H54 (cell line): ENCODE measurements at places on chromosomes 7 and 10.

- DNase-seq: no peak
Measured at GRCh38 chr7:29173458-29173857, 21.1 kb upstream of the CHN2 start.

- no peak for DNase-seq
Measured at GRCh38 chr7:15652776-15653290, 33.6 kb downstream of the MEOX2 start.

DNA sequence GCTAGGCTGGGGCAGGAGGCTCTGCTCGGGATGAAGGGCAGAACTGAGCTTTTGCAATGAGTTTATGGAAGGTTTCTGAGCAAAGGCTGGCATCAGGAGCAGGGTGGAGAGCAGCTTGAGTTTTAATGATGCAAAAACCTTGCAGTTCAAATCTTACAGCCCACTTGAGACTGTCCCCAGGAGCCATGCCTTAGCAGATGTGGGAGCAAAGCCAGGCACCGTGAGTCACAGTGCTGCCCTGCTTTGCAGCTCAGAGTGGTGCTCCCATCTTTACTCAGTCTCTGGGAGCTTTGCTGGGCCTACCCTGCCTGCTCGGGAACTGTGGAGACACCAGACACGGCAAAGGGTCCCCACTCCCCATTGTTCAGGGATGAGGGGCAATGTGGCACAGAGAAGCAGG lies 122.4 kb upstream of the NPS start:
- DNase-seq: no peak

DNA sequence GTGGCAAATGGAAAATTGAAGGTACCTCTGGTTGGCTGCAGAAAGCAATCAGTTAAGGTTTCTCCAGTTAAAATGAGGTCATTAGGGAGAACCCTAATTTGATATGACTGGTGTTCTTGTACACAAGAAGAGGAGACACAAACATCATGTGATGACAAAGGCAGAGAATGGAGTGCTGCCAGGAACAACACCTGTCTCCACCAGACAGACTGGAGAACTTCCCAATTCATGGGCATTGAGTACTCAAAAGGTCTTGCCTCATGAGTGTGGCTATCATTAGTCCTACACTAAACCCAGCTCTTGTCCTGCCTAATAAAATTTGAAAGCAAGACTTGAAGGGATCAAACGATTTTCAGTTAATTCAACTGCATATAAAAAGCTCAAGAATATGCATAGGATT lies 152.6 kb downstream of the PTPN20 start:
- no peak for DNase-seq

DNA sequence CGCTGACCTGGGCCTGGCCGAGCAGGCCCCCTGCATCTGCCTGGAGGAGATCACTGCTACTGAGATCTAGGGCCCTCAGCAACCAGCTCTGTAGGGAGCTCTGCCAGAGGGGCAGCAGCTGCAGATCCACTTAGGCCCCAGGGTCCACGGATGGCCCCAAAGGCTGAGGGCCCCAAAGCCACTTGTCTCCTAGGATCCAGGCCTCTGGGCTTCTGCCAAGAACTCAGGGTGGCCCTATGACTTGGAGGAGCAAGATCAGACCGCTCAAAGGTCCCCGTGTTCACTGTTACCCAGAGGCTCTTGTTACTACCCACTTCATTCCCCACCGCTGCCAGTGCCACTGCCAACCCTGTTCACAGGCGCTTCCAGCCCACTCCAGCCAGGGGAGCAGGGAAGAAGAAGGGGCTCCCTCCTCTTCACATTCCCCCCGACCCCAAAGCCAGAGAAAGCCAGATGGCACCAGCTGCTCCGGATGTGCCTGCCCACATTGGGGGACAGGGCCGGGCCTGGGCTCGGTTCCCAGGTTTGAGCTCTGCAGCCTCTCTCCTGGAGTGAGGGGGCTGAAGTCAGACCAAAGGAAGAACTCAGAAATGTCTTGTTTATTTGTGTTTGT lies 7.6 kb downstream of the LZTS2 start:
- DNase-seq: no peak

DNA sequence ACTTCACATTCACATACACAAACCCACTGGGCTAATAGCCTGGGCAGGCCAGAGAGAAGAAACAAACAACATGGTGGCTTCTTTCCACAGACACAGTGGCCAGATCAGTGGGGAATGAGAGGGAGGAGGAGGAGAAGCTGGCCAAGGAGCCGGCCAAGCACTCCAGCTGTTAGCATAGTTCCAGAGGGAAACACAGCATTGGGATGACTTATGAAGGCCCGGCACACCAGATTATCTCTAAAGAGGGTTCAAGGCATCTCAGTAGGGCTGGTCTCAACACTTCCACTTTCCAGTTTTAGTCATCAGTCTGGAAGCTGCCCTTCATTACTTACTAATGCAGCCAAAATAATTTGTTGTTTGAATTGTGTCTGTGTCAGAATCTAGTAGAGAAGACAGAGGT lies 42.1 kb upstream of the GPR26 start:
- DNase-seq: no peak

DNA sequence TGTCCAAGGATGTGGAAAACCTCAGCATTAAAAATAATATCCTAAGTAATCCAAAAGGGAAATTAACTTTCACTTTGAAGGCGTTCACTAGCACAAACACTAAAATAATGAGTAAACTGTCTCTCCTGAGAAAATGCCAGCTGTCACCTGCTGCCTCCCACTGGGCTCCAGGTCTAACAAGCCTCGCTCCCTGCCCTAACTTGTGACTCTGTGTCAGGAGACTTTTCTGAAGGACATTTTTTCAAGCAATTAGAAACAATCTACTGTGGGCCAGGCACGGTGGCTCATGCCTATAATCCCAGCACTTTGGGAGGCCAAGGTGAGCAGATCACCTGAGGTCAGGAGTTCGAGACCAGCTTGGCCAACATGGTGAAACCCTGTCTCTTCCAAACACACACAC lies 72.8 kb upstream of the GLCCI1 start:
- no peak for DNase-seq

GRCh38 chr10:32357056-32357735 lies 10.2 kb upstream of the EPC1 start:
- no peak for DNase-seq

GRCh38 chr7:19026888-19027287 lies 90.5 kb downstream of the TWIST1 start:
- no peak for DNase-seq

- DNase-seq: no peak
Measured at GRCh38 chr7:37541810-37542443, 93.3 kb upstream of the ELMO1 start.

GRCh38 chr10:102485093-102485784 lies 17.3 kb downstream of the ACTR1A start:
- DNase-seq: no peak

GRCh38 chr10:70060389-70060788 lies 7.7 kb downstream of the MACROH2A2 start:
- no peak for DNase-seq

DNA sequence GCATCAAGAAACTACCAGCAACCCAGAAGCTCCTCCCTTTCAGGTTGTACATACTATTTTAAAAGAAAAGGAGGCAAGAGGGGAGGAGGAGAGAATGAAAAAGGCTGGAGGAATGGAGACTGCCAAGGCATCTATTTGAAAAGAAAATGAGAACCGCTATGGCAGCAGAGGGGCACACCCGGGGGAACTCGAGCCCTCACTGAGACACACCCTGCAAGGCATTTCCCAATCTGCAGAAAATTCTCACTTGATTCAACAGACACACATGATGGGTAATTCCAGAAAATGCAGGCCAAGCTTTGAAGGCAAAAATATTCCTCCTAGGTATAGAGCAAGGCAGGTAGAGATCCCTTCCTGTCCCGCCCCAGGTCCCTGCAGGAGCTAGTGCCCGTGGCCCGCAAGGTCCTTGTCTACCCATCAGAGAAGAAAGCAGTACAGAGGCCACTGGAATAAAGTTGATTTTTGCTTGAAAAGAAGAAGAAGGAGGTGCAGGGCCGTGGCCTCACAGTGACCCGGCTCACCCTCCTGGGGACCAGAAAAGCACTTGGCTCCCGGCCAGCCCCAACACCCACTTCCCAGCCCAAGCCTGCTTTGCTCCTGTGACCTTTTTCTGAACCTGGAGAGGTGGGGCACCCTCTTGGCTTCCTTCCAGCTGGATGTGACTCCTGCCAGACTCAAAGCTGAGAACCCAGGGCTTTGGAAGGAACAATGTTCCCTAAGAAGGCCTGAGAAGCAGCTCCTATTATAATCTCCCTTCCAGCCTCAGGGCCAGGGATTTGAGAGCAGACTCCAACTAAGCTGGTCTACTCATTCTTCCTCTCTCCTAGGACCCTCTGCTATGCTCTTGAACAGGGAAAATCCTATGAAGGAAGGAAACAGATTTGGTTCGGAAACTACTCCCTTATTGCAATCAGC lies 6.2 kb upstream of the PIK3CG start:
- no peak for DNase-seq

GRCh38 chr7:2878306-2878705 lies 34.2 kb upstream of the GNA12 start:
- no peak for DNase-seq

DNA sequence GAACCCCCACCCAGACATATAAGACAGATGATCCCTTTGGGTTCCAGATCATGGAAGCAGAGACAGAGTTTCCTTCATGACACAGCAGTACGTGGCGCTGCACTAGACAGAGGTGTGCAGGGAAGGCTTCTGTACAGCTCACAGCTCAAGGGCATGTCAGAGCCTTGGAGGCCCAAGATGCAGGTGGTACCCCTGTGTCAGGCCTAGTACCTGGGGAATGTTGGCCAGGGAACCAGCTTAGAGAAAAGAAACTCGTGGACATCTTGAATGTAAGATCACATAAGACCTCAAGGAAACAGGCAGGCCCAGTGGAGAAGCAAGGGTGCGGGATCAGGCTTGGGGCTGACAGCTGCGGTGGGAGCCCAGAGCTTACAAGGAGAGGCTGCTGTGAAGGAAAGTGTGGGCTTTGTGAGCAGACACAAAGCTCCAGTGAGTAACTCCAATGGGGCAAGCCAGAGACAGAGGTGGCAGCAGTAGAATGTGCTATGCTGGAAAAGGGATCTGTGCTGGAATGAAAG lies 91.4 kb downstream of the WDFY4 start:
- no peak for DNase-seq

GRCh38 chr10:3432081-3432825 lies 259.7 kb upstream of the PITRM1 start:
- no peak for DNase-seq

- no peak for DNase-seq
Measured at GRCh38 chr7:116251675-116252074, 41.3 kb downstream of the TES start.

DNA sequence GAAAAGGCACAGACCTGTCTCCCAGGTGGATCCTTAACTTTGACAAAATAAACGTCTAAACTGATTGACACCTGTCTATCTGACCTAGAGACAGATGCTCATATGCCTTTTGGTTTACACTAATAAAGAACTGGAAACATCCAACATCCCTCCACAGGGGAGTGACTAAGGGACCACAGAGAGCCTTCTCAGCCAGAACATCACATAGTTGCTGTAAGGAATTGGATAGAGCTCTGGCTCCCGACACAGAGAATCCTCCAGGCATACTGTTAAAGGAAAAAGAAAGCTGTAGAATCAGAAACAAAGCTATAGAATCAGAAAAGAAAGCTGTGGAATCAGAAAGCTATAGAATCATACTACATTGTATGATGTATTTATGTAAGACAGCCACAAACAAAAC lies 258.8 kb downstream of the STK31 start:
- DNase-seq: no peak

- DNase-seq: no peak
Measured at GRCh38 chr10:30111340-30112022, 52.1 kb upstream of the JCAD start.

- no peak for DNase-seq
Measured at GRCh38 chr10:116143673-116144222, 129.3 kb downstream of the GFRA1 start.

- DNase-seq: no peak
Measured at GRCh38 chr7:151886783-151887182, 9.9 kb upstream of the PRKAG2 start.

DNA sequence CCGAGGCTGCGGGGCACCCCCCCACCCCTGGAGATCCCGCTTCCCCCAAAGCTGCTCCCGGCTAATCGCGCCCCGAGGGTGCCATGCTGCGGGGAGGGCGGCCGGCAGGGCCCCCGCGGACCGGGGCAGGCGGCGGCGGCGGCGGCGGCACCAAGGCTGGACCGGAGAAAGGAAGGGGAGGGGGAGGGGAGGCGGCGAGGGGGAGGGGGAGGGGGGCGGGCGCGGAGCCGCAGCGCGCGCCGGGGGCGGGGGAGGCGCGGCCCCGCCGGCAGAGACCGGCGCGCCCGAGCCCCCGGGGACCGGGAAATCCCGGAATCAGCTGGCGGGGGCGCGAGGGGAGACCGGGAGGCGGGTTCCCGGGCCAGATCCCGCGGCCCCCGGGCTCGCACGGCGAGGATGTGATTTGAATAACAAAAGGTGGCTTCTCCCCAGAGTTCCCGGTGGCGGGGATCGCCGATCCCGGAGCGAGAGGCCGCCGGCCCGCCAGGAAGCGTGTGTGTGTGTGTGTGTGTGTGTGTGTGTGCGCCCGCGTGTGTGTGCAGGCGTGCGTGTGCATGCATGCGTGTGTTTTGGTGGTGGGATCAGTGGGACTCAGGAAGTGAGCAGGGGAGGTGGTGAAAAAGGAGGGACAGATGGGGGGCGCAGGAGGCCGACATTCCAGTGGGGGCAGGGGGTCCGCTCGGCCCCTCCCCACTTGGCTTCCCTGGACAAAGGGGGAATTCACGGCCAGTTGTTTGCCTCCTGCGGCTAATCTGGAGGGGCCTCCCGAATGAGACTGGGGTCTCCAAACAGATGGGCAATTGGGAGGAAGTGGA lies 99.5 kb downstream of the HIP1 start:
- DNase-seq: peak; percentile 70

DNA sequence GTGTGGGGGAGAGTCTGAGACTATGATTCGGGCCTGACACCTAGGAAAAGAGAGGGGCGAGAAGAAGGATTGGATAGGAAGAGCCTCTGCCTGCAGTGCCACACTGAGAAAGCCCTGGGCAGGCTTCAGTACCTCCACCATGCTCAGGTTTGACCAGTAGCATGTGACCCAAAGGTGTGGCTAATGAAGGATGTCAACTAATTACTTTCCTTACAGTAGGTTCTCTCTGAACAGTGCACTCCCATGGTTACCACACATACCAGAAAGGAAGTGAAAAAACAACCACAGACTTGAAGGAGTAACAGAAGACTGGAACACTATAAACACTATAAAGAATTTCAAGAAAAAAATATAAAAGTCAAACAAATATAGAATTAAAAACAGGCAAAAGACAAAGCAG lies 46.2 kb downstream of the SEM1 start:
- DNase-seq: no peak

DNA sequence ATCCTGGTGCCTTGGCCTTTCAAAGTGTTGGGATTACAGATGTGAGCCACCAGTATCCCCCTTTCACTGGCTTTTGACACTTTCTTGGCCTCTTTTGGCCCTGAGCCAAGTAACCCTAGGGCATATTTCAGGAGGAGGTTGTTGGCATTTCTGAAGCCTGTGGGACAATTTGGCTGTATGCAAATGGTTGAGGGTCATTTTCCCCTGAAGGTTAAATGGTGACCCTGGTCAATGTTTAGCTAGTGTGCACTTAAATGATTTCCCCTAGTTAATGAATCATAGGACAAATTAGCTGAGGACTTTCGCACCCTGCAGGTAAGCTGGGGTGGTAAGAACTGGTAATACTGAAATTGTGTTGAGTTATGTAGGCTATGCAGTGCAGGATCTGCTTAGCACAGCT lies 660.5 kb downstream of the LRMDA start:
- no peak for DNase-seq
